ENCODE measurements at places on chromosomes 6 and 20. TPM values are rescaled to one million over a fixed set of nuclear protein-coding genes. Genes with fewer than 3 reads are reported as not detected.

INSM1 gene
- 0.81 TPM for total RNA-seq

PSORS1C2 gene
- 0.31 TPM for total RNA-seq

CCN2 gene
- 44.1 TPM for total RNA-seq

KATNA1 gene
- total RNA-seq = 18.3 TPM

- peak; percentile 94 for DNase-seq
Measured at GRCh38 chr20:37396416-37397075, 50.6 kb downstream of the SRC start.

DNA sequence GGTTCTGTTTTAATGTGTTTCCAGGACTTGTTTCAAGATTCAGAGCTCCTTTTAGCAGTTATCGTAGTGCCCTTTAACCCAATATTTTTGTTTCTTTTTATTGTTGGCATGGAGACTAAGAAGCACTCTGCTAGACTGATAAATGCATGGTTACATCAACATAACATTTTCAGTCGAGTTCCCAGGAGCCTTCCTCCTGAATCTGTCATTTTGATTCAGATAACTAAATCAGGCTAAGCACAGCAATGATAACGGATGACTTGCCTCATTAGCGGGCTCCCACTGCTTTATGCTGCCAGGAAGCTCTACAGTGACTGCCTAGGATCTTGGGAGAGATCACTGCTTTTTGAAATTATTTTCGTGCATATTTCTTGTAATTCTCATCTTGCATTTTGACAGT, 772.8 kb upstream of the GJE1 start:
- DNase-seq = no peak

GRCh38 chr6:39892490-39893129, 41.7 kb downstream of the MOCS1 start:
- DNase-seq = peak; percentile 74

- no peak for DNase-seq
Measured at GRCh38 chr20:1577906-1578305, 20.4 kb upstream of the SIRPD start.

- no peak for DNase-seq
Measured at GRCh38 chr6:145567684-145568252, 167.6 kb downstream of the EPM2A start.

DNA sequence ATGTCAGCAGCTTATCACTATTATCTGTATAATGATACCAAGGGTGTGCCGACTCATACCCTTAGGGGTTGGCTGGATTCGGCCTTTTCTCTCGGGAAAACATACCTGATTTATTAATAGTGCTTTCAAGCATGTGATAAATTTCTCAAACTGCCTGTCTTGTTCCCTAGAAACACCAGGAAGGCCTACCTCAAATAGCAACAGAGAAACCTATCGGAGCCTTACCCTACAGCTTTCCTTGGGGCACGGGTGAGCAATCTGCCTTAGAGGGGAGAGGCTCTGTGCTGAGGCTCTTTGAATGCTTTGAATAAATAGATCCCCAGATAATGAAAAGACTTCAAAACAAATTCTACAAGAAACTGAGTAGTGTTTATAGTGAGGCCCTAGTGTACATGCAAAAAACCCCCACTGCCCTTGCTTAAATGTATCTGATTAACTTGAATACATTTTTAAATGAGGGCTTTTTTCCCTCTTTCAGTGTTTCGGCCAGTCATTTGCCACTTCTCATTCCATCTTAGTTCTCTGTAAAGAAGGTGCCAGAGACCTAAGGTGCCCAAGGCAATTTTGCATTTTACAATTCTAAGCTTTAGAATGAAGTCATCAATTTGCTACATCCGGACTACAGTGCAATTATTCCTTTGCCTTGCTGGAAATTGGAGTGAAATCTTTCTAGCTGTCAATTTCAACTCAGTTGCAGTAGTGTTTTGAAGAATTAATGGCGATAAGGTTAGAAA, 320.1 kb downstream of the ESR1 start:
- DNase-seq = no peak

- DNase-seq = no peak
Measured at GRCh38 chr6:16058201-16058928, 70.5 kb upstream of the MYLIP start.

- DNase-seq = no peak
Measured at GRCh38 chr20:50504231-50504823, 5.9 kb upstream of the PTPN1 start.

- peak; percentile 21 for DNase-seq
Measured at GRCh38 chr6:446418-447366, 55.1 kb downstream of the IRF4 start.

- peak; percentile 10 for DNase-seq
Measured at GRCh38 chr20:24501764-24502556, 32.5 kb downstream of the SYNDIG1 start.
